ENCODE measurements at places on chromosomes 4 and X. TPM values are rescaled to one million over a fixed set of nuclear protein-coding genes. Genes with fewer than 3 reads are reported as not detected.

The FHDC1 gene
- 0.03 TPM for polyA plus RNA-seq

The BEX3 gene
- 85.3 TPM for polyA plus RNA-seq

The MAGEA2 gene
- not detected for polyA plus RNA-seq

The BMPR1B gene
- polyA plus RNA-seq, result not detected

The AADAT gene
- not detected for polyA plus RNA-seq

The ARSJ gene
- not detected for polyA plus RNA-seq

The VEGFD gene
- polyA plus RNA-seq, result not detected

The TIGD4 gene
- polyA plus RNA-seq, result not detected

The UGT2B11 gene
- polyA plus RNA-seq, result not detected

The RNF150 gene
- polyA plus RNA-seq, result not detected

DNA sequence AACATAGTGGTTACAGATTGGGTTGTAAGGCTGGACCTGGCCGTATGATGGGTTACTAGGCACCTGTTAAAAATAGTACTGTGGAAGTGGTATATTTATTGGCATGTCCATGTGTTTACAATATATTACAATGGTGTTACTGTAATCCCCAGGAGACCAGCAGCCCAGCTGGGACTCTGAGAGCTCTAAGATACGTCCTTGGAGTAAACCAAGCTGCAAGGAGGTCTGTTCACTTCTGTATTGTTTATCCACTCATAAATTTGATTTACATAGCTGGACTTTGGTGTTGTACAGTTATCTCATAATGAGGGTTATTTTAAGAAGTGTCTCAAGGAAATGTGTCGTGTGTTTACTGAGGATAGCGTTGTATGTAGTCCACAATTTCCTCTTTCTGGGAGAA, 93.8 kb downstream of the TBL1X start:
- DNase-seq, result no peak

DNA sequence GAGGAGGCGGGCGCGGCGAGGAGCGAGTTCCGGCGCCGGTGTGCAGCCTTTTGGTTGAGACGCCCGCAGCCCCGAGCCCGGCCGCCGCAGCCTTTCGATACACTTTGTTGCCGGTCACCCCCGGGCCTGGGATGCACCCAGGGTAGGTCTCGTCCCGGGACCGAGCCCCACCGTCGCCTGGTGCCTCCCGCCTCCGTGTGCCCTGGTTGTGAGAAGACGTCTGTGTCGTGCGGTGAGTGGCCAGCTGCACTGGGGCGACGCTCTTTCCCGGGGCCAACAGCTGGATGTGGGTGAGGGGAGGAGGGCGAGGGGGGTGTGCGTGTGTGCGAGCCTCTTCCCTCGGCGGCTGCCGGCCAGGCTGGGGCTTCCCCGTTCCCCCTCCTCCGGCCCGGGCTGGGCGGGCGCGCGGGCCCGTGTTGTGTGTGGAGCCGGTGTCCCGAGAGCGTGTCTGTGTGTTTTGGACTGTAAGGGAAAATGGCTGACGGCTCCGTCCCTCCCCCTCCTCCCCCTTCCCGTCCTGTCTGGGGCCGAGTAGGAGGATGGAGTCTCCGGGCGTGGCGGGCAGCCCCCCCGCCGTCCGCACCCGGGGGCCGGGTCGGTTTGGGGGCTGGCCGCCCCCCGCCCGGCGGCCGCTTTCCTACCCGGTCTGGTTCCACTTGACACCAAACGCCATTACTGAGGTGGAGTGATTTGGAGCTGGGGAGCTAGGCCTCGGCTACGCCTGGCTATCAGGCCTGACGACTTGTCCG, 807 bp downstream of the USP9X start:
- DNase-seq, result no peak

GRCh38 chrX:332916-333610, 14.5 kb upstream of the GTPBP6 start:
- no peak for DNase-seq

GRCh38 chr4:107432451-107432850, 287.6 kb downstream of the PAPSS1 start:
- DNase-seq, result no peak

DNA sequence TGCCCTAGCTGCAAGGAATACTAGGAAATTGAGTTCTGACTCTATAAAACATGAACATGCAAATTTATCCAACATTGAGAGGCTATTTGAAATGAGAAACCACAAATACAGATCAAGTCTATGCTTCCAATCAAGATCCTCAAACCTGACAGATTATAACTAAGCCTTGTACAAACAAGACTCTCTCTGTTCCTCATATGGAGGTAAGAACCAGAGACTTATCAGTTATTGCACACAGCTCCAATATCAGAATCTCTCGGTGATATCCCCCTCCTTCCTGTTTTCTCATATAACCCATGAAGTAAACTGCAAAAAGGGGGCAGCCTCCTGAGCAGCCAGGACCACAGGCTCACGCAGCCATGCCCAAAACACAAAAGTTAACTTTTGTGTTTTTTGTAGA, 36.5 kb downstream of the FBXW7 start:
- no peak for DNase-seq

- no peak for DNase-seq
Measured at GRCh38 chrX:35461164-35461563, 337.0 kb upstream of the MAGEB16 start.

GRCh38 chr4:188332265-188332664, 193.0 kb downstream of the TRIML1 start:
- no peak for DNase-seq

DNA sequence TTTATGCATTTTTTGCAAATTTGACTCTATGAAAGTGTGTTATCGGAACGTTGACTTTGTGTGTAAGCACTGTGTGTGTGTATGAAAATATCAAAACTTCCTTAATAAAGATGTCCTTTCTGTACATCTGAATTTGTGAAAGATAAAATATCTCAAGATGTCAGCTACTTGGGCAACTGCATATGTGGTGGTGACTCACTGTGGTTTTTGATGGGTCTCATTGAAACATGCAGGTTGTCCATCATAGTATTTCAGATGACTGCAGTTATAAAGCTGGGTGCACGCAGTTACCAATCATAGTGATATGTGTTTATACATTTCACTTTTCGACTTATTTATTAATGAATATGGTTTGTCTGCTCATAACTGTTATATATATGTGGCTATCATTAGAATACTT, 19.7 kb upstream of the BBS12 start:
- no peak for DNase-seq

GRCh38 chr4:143337600-143338287, 1.1 kb downstream of the GAB1 start:
- no peak for DNase-seq

DNA sequence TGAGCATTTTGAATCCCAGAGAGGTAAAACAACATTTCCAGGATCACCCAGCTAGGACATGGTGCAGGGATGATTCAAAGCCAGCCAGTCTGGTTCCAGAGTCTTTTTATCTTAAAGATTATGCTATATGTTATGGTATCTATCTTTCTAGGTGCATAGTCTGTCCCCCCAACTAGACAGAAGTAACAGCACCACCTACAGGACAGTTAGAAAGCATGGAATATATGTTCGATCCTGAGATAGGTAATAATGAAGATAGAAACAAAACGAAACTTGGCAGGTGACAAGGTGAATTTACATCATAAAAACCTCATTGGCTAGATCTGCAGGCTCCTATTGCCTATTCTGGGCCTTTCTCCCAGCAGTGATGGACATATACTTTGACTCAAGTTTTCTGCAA, 723.2 kb downstream of the SMARCA1 start:
- no peak for DNase-seq

DNA sequence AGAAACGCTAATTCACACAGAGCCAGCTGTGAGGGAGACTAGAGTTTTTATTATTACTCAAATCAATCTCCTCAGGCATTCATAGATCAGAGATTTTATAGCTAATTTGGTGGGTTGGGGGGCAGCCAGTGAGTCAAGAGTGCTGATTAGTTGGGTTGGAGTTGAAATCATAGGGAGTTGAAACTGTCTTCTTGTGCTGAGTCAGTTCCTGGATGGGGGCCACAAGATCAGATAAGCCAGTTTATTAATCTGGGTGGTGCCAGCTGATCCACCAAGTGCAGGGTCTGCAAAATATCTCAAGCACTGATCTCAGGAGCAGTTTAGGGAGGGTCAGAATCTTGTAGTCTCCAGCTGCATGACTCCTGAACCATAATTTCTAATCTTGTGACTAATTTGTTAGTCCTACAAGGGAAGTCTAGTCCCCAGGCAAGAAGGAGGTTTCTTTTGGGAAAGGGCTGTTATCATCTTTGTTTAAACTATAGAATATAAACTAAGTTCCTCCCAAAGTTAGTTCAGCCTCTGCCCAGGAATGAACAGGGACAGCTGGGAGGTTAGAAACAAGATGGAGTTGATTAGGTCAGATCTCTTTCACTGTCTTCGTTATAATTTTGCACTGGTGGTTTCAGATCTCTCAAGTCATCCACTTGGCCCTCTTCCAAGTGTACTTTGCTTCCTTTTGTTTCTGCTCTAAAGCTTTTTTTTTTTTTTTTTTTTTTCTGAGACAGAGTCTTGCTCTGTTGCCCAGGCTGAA, 5.4 kb upstream of the NAA11 start:
- DNase-seq, result no peak

DNA sequence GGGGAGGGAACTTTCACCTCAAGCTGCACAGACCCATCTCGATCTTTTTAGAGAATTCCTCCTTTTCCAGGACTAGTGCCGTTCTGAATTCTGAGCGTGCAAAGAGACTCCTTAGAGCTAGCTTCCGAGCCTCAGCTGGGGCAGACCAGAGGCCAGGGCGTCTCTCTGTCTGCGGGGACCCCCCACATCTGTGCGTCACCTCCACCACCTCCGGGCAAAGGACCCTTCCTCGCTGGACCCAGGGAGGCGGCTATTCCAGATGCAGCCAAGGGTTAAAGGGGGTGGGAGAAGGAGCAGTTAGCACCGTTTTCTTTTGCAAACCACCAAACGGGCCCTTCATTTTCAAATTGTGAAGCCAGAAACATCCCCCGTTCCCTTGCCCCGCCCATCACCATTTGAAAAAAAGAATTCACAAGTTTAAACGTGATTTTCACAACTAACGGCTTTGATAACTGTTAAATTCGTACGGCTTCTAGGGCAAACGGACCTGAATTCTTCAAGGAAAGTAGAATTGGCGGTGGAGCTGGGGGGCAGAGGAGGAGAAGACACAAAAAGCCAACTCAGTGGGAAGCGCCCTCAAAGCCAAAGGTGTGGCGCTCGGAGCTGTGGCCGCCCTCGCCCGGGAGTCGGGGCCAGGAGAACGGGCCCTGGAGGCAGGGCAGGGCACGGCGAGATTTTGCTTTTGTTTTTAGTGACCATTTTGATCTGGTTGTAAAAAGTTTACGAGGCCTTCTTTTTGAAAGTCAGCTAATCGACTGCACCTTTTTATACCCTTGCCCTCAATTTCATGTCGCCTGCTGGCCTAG, 3.3 kb upstream of the PDGFRA start:
- DNase-seq, result no peak

GRCh38 chrX:70087857-70088630, 25.8 kb downstream of the OTUD6A start:
- DNase-seq, result no peak

DNA sequence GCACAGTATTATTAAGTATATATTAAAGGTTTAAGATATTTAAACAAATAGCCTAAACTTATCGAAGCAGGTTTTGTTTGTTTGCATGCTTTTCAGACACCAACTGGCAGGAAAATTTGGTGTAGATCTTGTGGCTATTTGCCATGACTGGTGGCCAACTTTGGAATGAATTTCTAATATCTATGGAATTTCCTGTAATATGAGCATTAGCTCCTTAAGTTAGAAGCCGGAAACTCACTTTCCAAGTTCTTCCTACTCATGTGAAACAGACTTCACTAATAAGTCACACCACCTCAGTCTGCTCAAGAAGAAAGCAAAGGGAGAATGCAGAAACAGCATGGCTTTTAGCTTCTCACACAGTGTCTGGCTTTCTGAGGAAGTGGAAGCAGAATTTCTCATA, 563.9 kb downstream of the GRXCR1 start:
- no peak for DNase-seq

DNA sequence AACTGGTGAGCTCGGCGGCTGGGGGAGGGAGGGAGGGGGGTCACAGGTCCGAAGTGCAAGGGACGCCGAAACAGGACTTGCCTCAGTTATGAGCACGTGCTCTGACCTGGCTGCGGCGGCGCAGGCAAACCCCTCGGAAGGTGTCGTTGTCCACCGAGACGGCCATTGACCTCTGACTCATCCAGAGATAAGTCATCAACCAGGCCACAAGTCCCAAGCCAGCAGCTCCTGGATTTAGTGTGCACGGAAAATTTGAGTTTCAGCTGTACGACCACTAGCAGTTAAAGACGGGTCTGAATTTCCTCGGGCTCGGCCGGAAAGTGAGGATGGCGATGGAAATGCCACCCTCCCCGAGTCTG, 674 bp downstream of the SH3D19 start:
- no peak for DNase-seq

DNA sequence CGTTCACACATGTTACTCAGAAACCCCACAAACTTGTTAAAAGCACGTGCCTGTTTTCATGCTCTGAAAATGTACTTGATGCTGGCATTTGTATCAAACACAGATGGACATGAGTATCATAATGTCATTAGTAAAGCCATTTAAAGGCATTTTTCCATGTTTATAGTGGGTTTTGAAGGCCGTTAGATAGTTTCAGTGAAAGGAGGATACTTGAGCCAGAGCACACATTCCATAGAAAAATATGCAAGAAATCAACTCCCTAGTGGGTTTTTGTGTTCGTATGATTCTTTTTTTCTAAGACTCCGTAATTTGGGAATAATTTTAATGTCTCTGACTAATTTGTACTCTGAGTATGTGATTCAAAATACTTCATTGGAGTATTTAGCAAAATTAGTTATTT, 216.2 kb upstream of the BMP3 start:
- DNase-seq, result no peak

GRCh38 chr4:8230891-8231290, 31.8 kb downstream of the SH3TC1 start:
- no peak for DNase-seq

GRCh38 chrX:153725039-153725831, 579 bp downstream of the ABCD1 start:
- DNase-seq, result no peak

DNA sequence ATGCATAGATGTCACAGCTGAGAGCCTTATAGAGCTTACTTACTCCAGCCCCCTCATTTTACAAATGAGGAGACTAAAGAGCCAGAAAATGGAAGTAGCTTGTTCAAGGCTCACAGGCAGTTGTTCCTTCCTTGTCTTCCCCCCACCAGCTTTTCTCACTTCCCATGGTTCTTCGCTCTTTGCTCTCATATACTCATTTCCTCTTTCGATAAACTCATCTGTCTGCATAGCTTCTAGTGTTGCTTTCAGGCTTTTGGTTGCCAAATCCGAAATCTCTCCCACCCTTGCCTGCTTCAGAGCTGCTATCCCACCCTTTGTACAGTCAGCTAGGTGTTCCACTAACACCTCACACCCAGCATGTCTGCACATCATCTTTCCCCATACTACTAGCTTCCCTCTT, 25.0 kb upstream of the GJB1 start:
- DNase-seq, result no peak

GRCh38 chr4:122534776-122535175, 78.3 kb upstream of the IL2 start:
- no peak for DNase-seq
